GM06990 (cell line): ENCODE measurements at places on chromosomes 4 and X.

- no peak for DNase-seq
These were observed 141.0 kb downstream of the ARHGAP24 start for GRCh38 chr4:85615952-85616351.

GRCh38 chr4:88283661-88284438 lies 511 bp downstream of the PPM1K start:
- peak; percentile 84 for DNase-seq

DNA sequence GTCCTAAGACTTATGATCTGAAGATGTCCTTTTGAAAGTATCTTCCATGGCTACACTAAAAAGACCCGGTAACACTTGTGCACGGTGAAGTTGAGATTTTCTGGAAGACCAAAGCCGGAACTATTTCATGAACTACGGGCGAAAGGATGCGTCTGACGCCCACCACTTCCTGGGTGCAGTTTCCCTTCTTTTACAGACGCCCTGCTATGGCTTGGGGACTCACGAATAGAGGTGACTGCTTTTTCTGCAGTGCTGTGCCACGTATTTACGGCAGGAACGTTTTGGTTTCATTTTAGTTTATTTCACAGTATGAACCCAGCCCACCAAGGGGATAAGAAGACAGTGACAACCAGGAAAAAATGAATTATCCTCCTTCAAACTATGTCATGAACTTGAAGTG lies 180.4 kb downstream of the AFAP1 start:
- DNase-seq: no peak

DNA sequence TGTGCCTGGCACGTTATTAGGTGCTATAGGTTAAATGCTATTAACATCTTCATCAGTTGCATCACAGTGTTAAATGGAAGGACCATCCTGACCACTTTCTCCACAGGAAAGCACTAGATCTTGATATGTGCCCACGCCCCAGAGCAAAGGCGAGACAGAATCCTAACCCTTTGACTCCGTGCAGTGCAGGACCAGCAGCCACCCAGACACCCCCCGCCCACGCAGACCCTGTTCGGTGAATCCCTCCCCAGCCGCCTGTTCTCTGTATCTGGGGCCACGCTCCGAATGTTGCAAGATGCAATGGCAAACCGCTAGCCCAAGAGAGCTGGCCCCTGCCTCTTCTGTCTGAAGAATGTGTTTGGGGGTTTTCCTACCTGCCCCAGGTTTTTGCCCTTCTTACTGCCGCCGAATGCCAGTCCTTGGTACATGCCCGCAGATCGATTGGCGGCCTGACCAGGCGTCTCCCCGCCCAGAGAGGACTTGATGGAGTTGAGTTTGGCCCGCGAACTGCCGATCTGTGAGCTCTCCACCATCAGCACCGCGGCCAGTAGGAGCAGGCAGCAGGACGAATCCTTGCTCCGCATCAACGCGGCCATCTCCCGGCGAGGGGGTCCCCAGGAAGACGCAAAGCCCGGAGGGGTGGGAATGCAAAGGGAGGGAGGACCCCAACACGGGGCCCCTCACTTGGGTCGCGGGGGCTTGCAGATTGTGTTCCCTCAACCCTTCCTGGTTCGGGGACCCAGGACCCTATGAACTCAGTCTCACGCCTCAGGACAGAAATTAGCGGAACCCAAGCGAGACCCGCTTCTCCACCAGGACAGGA lies 906 bp downstream of the DKK2 start:
- DNase-seq: no peak

- DNase-seq: no peak
These were observed 180.0 kb downstream of the SH3KBP1 start for GRCh38 chrX:19707246-19707871.

GRCh38 chr4:105725623-105726022 lies 17.0 kb downstream of the GSTCD start:
- DNase-seq: no peak

- DNase-seq: no peak
These were observed 27.5 kb downstream of the UBE2D3 start for GRCh38 chr4:102799816-102800215.

DNA sequence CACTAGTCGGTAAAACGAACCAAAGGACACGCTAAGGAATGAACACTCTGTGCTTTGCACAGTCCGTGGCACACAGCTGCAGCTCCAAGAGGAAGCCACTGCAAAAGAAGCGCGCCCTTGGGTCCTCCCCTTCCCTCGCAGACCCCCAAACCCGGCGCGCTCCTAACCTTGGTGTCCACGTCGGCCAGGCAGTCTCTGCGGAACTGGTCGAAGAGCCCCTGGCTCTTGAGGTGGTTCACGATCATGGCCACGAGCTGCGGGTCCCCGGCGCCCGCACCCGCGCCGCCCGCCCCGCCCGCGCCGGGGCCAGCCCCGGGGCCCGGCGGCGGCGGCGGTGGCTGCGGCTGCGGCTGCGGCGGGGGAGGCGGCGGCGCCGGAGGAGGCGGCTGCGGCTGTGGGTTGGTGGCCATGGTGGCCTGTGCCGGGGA lies 333 bp downstream of the BOD1L1 start:
- no peak for DNase-seq

DNA sequence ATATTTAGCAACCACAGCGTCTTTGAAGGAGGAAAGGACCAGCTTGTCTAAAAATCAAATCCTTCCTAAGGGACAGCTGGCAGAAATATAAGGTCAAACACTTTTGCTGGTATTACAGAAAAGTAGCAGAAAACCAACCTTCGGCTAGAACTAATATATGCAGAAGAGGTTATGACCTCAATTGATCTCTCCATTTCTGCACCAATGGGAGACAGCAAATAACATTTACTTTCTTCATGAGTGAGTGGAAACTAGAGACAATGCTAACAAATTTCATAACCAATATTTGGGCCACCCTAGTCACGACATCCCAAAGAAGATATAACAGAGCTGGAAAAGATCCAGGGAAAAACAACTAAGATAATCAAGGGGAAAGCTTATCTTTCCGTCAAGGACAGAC lies 247.0 kb upstream of the FTHL17 start:
- DNase-seq: no peak

GRCh38 chr4:129645461-129645860 lies 549.5 kb downstream of the C4orf33 start:
- DNase-seq: no peak

DNA sequence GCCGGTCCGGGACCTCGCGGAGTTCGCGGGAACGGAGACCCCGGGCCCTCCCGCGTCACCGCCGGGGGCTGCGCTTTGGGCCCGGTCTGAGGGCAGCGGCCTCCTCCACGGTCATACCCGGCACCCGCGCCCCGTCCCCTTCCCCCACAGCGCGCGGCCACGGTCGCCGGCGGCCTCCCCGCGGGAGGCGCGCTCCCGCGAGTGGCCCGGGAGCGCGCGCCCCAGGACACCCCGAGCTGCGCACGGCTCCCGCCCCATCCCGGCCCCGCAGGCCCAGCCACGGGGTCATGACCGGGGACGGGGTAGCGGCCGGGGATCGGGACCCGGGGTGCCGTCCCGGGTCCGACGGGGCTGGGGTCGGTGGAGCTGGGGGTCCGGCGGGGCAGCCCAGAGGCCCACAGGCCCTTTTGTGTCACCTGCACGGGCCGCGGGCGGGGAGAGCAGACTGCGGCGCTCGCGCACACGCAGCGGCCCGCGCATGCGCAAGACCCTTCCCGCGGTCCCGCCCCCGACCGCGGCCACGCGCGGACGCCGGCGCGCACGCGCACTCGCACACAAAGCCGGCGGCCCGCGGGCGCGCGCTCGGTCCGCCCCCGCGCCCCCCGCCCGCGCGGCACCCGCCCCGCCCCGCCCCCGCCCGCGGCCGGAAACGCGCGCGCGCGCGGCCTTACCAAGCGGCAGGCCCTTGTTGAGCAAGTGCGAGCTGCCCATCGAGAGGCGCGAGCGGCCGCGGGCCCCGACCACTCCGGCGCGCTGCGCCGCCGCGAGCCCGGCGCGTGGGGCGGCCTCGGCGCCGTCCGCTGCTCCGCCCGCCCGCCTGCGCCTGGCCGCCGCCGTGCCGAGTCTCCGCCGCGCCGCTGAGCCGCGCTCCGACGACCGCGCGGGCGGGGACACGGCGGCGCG lies at the start of gene CTBP1:
Gene CTBP1 (minus strand): TSS at position 886 of the 903 bp plus-strand sequence. CDS start 7,799 bp downstream, outside the sequence.
- DNase-seq: peak; percentile 93

GRCh38 chr4:133148690-133149363 lies at the start of gene PCDH10:
Gene PCDH10 (plus strand): TSS chr4:133149294. CDS start chr4:133150141, 847 bp downstream.
- peak; percentile 60 for DNase-seq

DNA sequence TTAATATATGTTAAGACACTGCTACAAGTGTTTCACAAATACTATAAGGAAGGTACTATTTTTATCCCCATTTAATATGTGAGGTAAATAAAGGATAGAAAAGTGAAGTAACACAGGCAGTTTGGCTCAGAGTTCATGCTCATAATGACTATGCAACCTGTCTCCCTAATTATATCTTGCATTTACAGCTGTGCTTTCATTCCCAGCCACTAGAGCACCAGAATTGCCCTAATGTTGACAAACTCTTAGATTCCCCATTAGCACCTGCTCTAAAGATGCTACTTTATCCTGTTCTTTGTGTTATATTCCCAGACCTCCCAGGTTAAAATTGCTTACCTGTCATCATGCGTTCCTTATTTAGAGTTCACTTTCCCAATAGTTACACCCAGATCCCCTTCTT lies 833.6 kb downstream of the CCSER1 start:
- no peak for DNase-seq

DNA sequence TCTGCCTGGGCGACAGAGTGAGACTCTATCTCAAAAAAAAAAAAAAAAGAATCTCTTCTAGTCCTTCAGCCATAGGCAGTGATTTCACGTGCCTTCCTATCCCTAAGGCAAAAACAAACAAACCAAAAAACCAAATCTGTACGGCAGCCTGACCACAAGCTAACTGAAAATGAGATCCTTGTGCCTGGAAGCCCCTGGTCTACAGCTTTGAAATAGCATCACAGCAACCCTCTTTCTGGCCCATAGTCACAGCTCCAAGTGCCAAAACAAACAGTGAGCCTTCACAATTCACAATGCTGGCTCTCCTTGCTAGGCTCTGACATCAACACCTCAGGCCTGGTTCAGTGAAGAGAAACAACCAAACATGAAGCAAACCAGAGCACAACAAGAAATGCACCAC lies 46.1 kb downstream of the TMEM150C start:
- DNase-seq: no peak
